ENCODE measurements at places on chromosomes 16 and 17. TPM values are rescaled to one million over a fixed set of nuclear protein-coding genes. Genes with fewer than 3 reads are reported as not detected.

CD300E gene
- not detected for total RNA-seq

MT1F gene
- total RNA-seq: 0.16 TPM

RNF135 gene
- 10.0 TPM for total RNA-seq

FLYWCH2 gene
- total RNA-seq: 60.1 TPM

ABCC12 gene
- 0.16 TPM for total RNA-seq

TSNAXIP1 gene
- total RNA-seq: 0.49 TPM

FOXJ1 gene
- total RNA-seq: not detected

SCIMP gene
- total RNA-seq: not detected

SDF2 gene
- 35.2 TPM for total RNA-seq

CDRT15 gene
- not detected for total RNA-seq

TACO1 gene
- total RNA-seq: 19.0 TPM

PRSS22 gene
- not detected for total RNA-seq

MYL11 gene
- total RNA-seq: not detected

ZG16B gene
- not detected for total RNA-seq

TBC1D28 gene
- not detected for total RNA-seq
